ENCODE measurements at places on chromosomes 2 and 18.

- DNase-seq, result no peak
These were observed 121.9 kb downstream of the TMEM18 start for GRCh38 chr2:555164-555922.

GRCh38 chr2:227207573-227207972 is 43.1 kb downstream of the COL4A3 start:
- no peak for DNase-seq

DNA sequence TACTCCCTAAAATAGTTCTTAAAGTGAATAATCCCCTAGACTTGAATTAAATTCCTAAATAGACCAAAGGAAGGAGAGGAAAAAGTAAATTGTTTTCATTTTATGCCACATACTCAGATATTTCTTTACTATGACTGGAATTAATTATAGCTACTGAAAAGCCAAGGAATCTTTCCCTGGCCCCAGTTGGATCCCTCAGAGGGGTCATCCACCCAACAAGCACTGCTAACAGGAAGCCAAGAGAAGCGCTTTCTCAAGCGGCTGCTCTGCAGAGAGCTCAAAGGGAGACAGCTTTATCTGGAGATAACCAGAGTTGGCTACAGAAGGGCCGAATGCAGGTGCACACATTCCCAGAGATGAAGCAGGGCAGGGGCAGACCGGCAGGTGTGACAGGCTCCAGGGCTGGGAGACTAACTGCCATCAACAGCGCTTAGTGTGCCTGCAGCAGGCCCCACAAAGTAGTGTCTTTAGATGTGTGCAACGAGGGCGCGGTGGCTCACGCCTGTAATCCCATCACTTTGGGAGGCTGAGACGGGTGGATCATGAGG is 51.1 kb downstream of the POLR1A start:
- no peak for DNase-seq

DNA sequence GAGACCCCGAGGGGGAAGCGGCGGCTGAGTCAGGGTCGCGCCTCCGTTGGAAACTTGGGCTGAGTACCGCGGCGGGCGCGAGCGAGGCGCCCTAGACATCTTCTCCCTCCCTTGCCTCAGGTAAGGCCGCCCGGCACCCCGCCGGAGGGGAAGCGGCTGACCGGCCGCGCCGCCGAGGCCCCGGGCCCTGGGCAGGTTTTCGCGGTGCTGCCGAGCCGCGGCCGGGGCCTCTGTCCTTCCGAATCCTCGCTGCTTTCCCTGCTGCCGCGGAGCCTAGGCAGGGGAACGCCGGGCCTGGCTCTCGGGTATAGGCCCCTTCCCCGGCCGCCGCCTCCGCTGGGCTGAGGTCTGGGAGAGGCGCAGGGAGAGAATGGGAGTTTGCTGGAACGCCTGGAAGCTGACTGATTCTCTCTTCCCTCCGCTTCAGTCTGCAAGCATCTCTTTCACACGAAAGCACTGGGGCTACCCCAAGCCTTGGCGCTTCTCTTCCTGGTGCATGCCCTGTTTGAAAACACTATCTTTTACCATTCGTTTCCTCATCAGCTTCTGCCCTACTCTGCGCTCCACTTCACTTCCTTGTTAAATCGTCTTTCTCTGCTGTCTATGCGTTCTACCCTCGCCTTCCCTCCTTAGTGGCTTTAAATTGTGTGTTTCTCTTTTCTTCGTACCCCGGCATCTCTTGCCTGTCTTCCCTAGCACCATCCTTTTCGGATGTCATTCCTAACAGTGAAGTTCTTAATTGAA is 652 bp downstream of the PPM1B start:
- no peak for DNase-seq

DNA sequence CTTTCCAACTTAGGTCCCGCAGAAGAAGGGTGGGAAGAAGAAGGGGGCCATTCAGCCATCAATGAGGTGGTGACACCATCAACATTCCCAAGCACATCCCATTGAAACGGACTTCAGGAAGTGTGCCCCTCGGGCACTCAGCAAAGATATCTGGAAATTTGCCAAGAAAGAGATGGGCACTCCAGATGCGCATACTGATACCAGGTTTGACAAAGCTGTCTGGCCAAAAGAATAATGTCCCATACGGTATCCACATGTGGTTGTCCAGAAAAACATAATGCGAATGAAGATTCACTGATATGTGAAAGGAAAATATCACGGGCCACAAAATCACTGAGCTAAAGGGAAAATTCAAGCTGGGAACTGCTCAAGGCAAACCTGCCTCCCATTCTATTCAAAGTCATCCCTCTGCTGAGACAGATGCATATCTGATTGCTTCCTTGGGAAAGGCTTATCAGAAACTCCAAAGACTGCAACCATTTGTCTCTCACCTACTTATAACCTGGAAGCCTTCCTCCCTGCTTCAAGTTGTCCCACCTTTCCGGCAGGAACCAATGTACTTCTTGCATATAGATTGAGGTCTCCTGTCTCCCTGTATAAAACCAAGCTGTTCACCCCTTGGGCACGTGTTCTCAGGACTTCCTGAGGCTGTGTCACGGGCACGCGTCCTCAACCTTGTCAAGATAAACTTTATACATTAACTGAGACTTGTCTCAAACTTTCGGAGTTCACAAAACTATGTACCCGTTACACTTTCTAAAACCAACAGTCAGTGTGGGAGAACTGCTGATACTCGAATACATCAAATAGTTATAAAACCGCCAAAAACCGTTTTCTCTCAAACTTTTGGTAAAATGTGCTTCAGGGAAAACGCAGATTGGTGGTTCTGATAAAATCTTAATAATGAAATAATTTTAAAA is 1.3 kb upstream of the PDK1 start:
- DNase-seq, result no peak

GRCh38 chr18:69267895-69268294 is 132.8 kb upstream of the DOK6 start:
- no peak for DNase-seq

GRCh38 chr18:63409301-63409700 is 13.0 kb downstream of the VPS4B start:
- no peak for DNase-seq

- DNase-seq, result no peak
These were observed 609 bp downstream of the SIGLEC15 start for GRCh38 chr18:45826084-45826483.

DNA sequence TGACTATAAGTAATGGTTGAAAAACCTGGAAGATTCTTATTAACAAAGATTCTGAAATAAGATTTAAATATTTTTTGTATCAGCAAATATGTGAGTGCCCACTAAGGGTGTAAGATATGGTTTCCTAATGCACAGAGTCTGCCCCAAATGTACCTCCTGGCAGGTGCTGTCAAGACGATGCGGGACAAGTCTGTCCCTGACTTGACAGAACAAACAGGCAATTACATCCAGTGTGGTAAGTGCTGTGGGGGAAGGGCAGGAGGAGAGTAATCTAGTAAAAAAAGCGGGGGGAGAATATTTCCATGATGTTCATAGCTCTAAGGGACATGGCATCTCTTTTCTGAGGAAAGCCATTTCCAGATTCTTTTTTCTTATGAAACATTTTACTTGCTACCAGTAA is 127.5 kb downstream of the COL4A4 start:
- no peak for DNase-seq

DNA sequence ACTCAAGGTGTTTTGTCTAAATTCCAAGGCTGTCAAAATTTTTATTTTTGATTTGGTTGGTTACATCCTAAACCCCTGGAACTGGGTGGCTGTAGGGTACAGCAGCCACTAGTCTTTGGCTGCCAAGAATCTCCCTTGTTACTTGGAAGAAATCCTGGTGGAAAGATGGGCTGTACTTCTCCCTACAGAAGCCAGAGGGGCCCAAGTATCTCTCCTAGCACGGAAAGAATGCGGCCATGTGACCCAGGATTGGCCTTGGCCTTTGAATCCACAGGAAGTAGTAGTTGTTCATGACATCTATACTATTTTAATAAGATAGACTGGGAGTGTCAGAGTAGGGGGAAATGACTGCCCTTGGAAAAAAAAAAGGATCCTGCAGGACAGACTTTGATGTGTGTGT is 54.4 kb upstream of the MYO3B start:
- no peak for DNase-seq

- DNase-seq, result no peak
These were observed 200.3 kb downstream of the NYAP2 start for GRCh38 chr2:225599856-225600255.

DNA sequence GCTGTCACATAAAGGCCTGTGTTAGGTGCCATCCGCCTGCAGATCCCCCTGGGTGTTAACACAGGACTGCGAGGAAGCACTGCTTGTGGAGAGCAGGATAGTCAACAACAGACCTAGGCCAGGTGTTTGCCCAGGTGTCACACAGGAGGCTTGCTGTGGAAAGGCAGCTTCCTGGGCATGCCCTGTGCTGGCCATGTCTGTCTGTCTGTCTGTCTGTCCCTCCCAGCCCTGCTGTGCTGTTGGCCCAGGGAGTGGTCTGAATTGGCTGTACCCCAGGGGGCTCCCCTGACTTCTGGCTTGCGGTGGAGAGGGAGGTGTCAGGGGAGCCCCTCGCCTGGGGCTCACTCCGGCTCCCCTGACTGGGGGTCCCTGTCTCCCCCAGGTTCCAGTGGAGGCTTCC is 53.2 kb downstream of the SH3BP4 start:
- DNase-seq, result no peak

DNA sequence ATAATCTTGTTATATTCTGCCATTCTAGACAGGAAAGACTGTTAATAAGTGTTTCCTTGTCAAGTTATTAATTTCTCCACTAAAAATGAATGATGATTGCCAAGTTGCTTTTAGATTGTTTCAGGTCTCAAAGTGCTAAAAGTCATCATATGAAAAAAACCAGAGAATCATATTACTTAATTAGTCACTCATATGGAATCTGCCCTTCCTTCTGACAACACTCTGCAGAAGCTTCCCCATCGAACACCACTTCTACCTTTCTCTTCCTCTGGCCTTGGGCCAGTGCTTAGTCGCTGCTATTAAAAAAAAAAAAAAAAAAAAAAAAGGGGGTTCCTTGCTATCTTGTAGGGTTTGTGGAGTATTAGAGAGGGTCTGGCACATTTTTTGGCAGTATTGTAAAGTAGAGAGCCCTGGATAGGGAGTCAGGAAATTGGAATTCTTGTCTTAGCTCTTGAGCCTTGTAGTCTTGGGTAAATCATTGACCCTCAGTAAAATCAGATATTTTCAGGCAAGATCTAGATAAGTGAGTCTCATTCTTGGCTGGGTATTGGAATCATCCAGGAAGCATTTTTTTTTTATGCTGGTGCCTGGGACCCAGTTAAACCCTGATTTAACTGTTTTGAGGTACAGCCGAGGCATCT is 141.7 kb upstream of the CCDC68 start:
- DNase-seq, result no peak

DNA sequence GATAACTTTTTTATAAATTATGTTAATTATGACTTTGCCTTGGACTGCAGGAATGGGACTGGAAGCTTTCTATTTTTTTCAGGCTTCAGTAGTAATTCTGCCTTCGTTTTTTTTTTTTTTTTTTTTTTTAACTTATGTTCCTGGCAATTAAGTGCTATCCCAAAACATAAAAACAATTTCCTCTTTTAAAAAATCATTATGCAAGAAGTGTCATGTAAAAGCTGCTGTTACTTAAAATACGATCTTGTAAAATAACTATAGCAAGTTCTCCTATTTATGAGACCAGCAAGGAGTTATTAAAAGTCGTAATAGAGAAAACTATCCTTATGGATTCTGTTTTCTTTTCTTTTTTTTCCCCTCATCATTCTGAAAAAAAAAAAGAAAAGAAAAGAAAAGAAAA is 301.6 kb upstream of the FBXO11 start:
- DNase-seq, result no peak

DNA sequence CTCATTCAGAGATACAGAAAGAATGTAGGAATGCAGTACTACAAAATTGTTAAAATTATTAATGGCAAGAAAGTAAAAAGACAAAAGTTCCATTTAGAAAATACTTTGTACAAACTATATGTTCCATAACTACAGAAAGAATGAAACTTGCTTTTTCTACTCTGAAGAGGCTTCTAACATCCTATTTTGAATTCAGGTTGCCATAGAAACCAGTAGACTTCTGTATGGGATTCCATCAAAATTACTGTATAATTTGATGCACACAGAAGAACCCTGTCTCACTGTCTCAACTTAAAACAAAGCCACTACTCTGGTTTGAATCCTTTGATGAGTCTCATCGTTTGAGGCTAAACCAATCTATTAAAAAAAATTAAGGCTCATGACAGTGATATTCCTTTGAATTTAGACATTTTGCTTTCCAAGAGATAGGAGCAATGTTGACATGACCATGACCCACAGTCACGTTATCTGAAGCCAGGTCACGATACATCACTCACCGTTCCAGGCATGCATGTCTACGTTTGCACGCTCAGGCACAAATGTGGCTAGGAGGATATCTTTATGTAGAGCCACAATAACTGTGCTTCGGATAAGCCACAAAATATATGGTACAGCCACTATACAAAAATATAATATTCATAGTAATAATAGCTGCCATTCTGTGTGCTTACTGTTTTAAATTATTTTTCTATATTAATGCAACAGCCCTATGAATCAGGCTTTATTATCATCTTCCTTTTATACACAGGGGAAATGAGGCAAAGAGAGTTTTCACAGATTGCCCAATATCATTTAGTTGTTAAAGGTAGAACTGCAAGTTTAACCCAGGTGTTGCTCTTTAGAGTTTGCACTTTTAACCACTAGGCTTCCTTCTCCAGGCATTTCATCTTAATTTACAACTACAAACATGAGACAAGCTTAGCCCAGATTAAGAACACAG is 82.4 kb downstream of the CACNB4 start:
- DNase-seq, result no peak

GRCh38 chr2:31170071-31170698 is 31.9 kb upstream of the GALNT14 start:
- no peak for DNase-seq

GRCh38 chr2:20608666-20609348 is 42.1 kb downstream of the HS1BP3 start:
- DNase-seq, result no peak

DNA sequence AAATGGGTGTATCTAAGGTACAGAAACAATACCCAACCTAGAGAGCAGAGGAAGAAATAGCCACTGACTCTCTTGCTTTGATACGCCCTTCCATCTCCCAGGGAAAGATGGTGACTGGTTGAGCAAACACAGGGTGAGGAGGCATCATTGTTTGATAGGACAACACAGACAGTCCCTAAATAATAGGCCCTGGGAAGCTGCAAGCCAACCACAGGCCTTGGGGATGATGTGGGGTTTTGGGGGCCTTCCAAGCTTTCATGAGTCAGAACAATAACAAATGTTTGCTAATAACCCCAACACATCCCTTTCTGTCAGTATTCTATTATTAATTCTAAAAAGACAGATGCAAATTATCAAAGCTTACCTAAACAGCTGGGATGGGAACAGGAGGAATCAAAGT is 9.8 kb downstream of the LGALSL start:
- DNase-seq, result no peak

DNA sequence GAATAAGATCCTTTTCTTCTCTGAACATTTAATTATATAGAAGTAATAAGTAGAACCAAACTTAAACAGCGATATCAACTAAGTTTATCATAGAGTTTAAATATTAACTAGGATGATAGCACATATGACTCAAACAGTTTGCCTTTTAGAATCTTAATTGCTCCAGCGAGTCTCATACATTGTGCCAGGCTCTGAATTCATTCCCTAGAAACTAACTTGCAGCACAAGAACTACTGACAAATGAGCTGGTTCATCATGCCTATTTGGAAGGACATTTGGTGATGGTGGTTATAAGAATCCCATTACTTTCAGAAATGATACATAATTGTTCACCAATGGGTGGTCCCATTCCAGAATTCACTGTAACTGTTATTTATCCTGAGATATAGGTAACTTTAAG is 1026.6 kb upstream of the DDX18 start:
- DNase-seq, result no peak

- no peak for DNase-seq
These were observed 100.3 kb downstream of the ASAP2 start for GRCh38 chr2:9306911-9307310.

All from brain pericyte (primary cell).